NT2/D1 (cell line): ENCODE measurements at places on chromosomes 3 and 15.

- no peak for DNase-seq
Observed at GRCh38 chr3:190345027-190345821, 23.0 kb upstream of the CLDN1 start.

GRCh38 chr3:32106929-32107362, 526 bp downstream of the GPD1L start:
- no peak for DNase-seq

DNA sequence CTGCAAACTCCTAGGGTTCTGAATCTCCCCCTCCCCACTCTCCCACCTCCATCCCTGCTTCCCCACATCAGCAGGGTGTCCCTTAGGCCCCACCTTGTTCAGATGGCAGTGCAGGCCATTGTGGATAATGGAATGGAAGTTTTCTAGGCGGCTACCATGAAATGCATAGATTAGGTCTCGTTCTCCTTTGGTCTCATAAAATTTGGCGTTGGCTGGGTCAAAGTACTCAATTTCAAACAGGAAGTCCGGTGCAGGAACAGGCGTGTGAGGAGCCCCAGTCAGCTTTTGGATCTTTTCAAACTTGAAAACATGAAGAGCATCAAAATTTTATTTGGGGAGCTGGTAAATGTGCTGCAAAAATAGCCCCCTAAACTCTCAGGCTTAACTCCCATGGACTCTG, 20.2 kb downstream of the PARP16 start:
- no peak for DNase-seq

DNA sequence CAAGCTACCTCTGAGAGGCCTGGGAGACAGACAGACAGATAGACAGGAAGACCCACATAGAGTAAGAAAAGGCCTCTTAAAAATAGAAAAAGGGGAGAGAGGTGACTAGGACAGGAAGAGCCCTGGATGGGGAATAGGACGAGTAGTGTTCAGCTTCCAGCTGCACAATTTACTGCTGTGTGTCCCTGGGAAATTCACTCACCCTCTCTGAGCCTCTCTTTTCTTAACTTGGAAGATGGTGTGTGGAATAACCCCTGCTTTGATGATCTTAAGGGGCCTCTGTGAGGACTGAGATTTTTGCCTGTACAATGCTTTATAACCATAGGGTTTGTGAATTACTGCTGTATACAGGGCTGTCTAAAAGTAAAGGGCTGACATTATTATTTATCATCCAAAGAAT, 37.5 kb downstream of the FEM1B start:
- no peak for DNase-seq

- no peak for DNase-seq
Observed at GRCh38 chr3:159486580-159486979, 502.1 kb upstream of the IL12A start.
